ENCODE measurements at places on chromosomes 1 and 21.

- no peak for DNase-seq
These were observed 34.7 kb upstream of the GPR25 start for GRCh38 chr1:200837931-200838571.

GRCh38 chr1:31428436-31429221 is 15.6 kb downstream of the SERINC2 start:
- DNase-seq = no peak

DNA sequence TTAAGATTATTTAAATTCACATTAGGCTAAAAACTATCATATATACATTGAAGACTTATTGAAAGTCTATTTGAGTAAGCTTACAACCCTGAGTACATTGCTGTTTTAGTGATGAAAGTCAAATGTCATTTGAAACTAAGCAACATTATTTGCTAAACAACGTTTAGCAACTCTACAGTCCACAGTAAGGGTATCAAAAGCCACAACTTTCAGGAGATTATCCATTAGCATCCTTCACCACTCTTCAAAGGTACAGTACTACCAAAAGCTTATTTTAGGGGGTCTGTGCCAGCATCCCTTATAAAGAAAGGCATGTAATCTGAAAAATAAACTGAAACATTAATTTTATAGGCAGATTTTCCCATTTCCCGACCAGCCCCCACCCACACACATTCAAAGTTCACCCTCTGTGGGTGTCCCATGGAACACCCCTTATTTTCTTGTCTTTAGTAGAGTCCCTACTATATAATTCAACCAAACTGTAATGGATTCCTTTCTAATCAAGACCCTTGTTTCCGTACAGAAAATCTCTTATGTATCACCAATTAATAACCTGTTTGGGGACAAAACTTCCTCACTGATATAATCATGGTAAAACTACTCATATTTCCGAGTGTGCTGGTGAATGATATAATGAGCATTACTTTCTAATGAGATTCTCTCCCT is 11.0 kb downstream of the SFPQ start:
- DNase-seq = no peak

- no peak for DNase-seq
These were observed 61.9 kb downstream of the ALG6 start for GRCh38 chr1:63429281-63429680.

GRCh38 chr21:42158846-42159245 is 60.1 kb upstream of the ABCG1 start:
- DNase-seq = no peak

DNA sequence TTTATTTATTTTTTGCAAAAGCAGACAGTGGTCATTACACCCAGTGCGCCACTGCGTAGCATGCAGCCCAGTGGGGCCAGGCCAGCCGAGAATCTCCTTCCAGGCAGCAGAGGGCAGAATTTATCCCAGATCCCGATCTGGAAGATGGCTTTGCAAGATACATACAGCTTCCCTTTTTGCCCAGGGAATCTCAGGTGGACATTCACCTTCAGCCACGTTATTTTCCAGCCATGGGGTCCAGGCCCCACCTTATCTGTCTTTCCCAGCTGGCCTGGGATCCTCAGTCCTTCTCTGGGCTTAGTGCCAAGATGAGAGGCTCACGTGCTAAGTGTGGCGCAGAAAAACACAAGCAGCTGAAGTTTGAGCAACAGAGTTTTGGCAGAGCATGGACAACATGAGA is 123.6 kb downstream of the AJAP1 start:
- no peak for DNase-seq

GRCh38 chr21:35038772-35039319 is 10.3 kb downstream of the RUNX1 start:
- DNase-seq = no peak

- DNase-seq = no peak
These were observed 21.2 kb downstream of the TP73 start for GRCh38 chr1:3673381-3674099.

GRCh38 chr1:11046270-11046566 is 821 bp downstream of the MASP2 start:
- no peak for DNase-seq

DNA sequence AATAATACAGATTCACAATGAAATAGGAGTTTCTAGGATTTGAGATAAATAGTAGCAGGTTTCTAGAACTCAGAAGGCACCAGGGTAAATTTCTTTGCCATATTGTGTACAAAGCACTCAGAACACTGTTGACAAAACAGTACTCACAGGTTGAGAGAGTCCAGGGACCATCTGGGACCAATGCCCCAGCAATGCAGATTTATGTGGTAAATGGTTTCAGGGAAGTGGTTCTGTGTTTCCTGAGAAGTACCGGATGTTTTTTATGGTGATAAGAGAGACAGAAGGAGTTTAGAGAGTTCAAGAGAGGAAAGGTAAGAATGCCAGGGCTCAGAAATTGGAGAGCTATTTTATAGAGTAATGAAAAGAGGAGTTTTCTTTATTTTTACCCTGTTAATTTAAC is 29.6 kb upstream of the DIPK1A start:
- DNase-seq = peak; percentile 32

DNA sequence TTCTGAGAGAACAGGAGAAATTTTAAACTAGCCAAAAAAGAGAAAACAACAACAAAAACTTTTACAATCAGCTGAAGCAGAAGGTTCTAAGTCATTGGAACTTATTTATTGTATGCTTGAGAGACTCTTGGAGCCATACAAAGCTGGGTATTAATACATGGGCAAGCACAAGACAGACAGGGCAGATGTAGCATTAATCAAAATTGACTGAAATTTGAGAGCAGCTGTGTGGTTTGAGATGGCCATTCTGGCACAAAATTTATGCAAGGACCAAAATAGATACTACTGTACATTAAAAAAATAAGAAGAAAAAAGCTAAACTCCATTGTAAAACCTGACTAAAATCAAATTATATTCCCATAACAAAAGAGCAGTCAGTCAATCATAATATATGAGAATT is 892.5 kb downstream of the PLA2G4A start:
- DNase-seq = no peak

- DNase-seq = no peak
These were observed 28.8 kb upstream of the CDCA8 start for GRCh38 chr1:37663426-37664000.

DNA sequence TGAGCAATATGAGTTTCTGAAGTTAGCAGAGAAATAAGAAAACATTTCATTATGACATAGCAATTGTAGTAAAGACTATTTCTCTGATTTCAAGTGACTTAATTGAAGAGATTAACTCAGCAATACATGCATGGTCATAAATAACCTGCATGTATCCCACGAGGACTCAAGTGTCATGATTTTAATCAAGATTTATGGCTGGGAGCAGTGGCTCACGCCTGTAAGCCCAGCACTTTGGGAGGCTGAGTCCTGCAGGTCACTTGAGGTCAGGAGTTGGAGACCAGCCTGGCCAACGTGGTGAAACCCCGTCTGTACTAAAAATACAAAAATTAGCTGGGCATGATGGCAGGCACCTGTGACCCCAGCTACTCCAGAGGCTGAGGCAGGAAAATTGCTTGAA is 311.9 kb upstream of the PLD5 start:
- DNase-seq = no peak

- peak; percentile 83 for DNase-seq
These were observed 8.7 kb upstream of the TNFRSF14 start for GRCh38 chr1:2547210-2548067.

GRCh38 chr1:182381962-182382819 is 9.4 kb downstream of the GLUL start:
- DNase-seq = no peak

DNA sequence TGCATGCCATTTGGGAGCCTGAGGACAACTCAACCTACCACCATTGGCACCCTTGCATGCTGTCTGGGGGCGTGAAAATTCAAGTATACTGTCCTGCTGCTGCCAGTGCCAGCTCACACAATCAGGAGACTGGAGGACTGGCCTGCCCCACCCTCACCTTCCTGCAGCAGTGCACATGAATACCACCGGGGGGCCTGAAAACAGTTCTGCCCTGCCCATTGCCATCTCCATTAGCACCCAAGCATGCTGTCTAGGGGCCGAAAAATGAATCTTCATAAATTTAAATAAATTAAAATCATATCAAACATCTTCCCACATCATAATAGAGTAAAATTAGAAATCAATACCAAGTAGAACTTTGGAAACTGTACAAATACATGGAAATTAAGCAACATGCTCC is 322.1 kb upstream of the TMPRSS15 start:
- no peak for DNase-seq

GRCh38 chr1:165116732-165117131 is 239.8 kb downstream of the LMX1A start:
- no peak for DNase-seq

DNA sequence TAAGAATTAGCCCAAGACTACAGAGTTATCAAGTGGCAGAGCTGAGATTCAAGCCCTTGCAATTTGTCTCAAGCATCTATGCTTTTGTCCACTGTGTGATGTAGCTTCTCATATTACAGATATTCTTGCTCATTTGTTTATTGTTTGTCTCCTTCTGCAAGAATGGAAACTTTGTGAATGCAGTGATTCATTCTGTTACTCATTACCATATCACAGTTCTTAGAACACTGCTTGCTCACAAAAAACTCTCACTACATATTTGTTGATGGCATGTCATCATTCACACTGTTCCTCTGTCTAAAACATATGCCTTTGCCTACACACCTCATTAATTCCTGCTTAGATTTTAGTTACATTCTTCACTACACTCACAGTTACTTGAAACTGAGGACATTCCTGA is 1198.9 kb downstream of the PLA2G4A start:
- DNase-seq = no peak

DNA sequence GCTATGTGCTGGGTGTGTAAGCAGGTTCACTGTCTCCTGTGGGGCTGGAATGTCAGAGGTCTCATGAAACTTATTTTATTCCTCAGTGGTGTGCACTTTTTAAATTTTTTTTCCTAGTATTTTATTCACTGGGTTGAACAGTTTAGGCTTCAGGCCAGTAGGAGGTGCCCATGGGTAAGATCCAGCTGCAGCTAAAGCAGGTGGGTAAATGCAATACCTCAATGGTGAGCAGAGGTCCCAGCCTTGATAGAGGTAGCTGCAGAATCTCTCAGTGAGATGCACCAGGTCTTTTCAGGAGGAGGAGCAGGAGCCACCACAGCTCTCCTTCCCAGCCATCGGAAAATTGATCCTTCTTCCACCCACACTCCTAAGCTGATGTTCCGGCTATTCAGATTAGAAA is 12.6 kb upstream of the OR6N2 start:
- peak; percentile 13 for DNase-seq

GRCh38 chr1:166844791-166845190 is 5.5 kb downstream of the POGK start:
- no peak for DNase-seq

DNA sequence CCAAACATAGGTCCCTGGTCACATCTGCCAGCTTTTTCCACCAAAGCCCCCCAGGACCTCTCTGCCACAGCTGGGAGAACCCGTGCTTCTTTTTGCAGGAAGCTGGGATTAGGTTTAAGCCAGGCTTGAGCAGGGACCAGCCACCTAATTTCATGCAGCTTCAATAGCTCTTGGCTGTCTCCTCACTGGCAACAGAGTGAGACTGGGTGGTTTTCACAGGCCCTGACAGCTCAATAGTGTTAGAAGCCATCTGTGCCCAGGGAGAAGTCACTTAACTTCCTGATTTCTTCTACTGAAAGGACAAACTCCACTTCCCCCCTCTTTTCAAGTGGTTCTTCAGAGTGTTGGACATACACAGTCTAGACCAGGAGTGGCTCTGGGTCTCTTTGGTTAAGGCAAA is 20.4 kb upstream of the SRSF4 start:
- no peak for DNase-seq

DNA sequence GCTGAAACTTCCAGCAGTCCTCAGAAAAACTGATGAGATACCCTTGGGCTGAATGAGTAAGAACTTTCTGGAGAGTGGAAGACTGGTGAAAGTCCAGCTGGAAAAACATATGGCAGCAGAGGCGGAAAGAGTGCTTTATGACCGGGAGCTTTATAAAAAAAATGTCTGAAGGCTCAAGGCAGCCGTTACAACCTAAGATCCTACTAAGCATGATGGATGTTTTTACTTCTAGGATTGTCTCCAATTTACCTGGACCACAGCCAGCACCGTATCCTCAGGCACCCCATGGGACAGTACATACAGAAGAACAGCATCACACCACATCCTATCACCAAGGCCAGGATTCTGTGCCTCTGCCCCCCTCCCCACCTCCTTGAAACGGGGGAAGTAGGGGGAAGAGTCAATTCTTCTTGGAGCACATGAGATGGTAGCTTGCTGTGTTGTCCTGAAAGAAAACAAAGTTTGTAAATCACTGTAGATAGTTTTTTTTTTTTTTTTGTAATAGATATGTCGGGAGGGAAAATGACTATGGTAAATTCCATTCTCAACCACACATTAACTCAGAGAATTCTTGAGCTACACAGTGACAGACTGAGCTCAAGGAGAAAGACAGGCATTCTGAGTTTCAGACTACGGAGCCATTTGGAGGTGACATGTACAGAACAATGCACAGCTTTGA is 11.8 kb upstream of the IRF2BP2 start:
- DNase-seq = no peak

DNA sequence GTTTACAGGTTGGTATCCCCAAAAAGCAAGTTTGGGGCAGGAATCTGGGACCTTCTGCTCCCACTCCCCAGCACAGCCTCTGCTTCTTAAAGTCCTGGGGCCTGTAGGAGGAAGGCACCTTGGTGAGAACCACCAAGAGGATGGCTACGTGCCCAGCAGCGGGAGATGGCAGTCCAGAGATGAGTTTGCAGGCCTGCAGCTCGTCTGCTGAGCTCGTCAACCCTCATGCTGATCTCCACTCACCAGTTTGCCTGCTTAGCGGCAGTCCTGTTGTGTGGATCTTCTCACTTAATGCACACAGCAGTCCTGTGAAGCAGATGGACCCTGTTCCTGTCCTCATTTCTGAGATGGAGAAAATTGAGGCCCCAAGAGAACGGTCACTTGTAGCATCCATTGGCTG is 160.5 kb downstream of the DYRK1A start:
- DNase-seq = no peak

GRCh38 chr1:224724566-224724965 is 108.4 kb downstream of the CNIH3 start:
- DNase-seq = no peak

DNA sequence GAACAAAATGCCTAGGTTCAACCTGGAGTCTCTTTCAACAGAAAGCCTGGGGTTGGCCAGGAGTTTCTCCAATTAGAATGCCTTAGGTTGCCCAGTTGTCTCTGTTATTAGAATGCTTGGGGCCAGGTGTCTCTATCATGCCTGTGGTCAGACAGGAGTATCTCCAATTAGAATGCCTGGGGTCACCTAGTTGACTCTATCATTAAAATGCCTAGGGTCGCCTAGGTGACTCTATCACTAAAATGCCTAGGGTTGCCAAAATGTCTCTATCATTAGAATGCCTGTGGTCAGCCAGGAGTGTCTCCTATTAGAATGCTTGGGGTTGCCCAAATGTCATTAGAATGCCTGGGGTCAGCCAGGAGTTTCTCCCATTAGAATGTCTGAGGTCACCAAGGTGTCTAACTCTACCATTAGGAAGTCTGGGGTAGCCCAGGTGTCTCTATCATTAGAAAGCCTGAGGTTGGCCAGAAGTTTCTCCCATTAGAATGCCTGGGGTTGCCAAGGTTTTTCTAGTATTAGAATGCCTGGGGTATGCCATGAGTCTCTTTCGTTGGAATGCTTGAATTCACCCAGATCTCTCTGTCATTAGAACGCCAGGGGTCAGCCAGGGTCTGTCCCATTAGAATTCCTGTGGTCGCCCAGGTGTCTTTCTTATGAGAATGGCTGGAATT is 57.9 kb downstream of the RNF187 start:
- no peak for DNase-seq

- no peak for DNase-seq
These were observed 3.1 kb downstream of the KCNK1 start for GRCh38 chr1:233617025-233617424.

- no peak for DNase-seq
These were observed 348.3 kb downstream of the DPYD start for GRCh38 chr1:97572561-97572960.

- DNase-seq = no peak
These were observed 26.1 kb downstream of the PDE9A start for GRCh38 chr21:42679319-42680057.
